Neural crest cell (in vitro differentiated cells): ENCODE measurements at places on chromosomes 3 and 15. TPM values are rescaled to one million over a fixed set of nuclear protein-coding genes. Genes with fewer than 3 reads are reported as not detected.

DNA sequence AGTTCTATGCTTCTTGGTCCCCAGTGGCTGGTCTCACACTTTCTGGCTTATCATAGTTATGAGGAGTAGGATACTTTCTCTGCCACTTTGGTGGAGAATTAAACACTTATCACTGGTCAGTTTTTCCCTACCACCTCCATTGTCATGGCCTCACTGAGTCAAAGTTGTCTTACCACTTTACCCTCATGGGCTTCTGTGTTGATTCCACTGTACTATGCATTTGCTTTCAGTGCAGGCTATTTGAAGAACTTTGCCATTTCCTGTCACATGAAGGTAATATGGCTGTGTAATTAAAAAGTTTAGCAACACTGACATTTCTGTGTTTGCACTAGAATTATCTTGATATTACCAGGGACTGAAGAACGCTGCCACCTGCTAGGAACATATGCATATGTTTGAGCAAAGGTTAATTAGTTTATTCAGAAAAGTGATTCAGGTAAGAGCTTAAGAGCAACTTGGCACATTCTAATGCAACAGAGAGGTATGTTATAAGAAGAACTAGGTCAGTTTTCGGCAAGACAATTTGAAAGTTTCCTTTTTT, 377.3 kb downstream of the PDCD6IP start:
- DNase-seq = no peak

Gene TMEM158
- total RNA-seq = 10.6 and 10.7 TPM in 2 replicates

DNA sequence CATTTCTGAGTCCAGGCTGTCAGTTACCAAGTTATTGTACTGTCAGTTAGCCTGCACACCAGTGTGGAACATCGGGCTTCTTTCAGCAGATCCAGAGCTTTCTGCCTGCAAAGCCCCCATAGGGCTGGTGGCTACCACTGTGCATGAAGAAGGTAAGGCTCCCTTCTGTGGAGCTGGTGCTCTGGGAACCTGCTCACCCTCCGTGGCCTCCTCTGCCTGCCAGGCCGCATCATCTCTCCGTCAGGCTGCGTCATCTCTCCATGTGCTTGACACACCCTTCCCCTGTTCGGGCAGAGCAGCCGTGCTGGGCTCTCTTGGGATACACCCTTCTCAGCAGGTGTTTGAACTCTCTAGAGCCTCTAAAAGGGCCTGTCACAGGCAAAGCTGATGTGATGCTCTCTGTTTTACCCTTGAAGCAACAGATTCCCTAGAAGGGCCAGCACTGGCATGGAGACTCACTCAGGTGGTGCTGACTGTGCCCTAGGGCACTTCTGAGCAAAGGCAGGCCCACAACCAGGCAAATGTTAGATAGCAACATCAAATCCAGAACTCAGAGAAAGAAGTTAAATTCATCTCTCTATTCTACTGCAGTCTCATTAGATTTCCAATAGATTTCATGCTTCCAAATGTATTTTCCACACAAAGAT, 261.1 kb downstream of the EPHB1 start:
- DNase-seq = no peak

DNA sequence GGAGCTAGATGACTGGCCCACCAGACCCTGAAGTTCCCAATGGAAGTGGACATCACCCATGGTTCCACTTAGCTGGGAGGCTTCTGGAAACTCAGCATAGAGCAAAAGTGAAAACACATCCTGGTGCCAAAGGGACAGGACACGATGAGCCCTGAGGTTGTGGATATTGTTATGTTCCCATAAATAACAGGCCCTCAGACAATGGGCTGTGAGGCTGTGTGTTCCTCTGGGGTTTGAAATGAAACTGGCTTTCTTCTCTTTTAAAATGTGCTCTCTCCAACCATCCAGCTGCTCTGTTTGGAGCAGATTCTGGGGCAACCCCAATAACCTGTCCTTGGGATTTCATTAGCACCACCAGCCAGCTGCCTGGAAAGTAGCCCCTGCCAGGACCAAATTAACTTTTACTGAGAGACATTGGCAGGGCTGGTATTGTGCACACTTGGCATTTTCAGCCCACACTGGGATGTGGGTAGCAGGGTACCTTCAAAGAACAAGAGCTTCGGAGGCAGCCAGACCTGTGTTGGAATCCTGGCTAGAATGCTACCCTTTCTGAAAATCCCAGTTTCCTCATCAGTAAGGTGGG, 97.5 kb downstream of the DNAJB8 start:
- no peak for DNase-seq

GRCh38 chr3:179973931-179974361, 62.8 kb downstream of the PEX5L start:
- DNase-seq = no peak

- DNase-seq = no peak
Observed at GRCh38 chr3:6220447-6220846, 640.5 kb upstream of the GRM7 start.

Gene ATOSA
- total RNA-seq = 14.9 and 15.8 TPM in 2 replicates
